Caco-2 (cell line): ENCODE measurements at places on chromosomes 4 and X.

DNA sequence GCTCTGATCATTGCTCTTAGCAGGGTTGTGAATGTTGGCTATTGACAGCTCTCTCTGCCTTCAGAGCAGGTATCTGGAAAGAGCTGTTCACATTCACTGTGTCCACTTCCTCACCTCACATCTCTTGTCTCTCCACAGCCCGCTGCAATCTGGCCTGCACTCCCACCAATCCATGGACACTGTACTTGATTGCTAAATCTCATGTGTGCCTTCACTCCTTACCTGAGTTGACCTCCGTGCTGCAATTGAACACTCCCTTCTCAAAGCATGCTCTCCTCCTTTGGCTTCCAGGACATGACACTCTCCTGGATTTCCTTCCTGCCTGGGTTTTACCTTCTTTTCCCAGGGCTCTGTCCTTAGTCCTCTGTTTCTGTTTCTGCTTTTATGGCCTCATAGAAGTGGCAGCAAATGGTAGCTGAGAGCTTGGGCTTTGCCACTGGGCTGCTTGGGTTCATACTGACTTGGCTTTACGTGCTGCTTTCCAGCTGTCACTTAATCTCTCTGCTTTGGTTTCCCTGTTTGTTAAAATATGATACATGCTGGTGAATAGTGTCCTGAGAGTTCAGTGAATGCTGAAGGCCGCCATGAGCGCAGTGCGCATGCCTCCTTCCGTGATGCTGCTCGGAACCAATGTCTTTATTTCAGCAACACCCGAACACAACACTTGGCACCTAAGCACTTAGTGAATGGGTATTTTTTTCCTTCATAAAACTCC lies 29.5 kb downstream of the DCUN1D4 start:
- H3K4me3 ChIP-seq, result no peak overlapping the region
- H3K36me3 ChIP-seq, result no peaks in the 10 kb centered on the region; the same call in 1 of the 2 replicates
- no peak overlapping the region for H3K27ac ChIP-seq
- no peak for DNase-seq

DNA sequence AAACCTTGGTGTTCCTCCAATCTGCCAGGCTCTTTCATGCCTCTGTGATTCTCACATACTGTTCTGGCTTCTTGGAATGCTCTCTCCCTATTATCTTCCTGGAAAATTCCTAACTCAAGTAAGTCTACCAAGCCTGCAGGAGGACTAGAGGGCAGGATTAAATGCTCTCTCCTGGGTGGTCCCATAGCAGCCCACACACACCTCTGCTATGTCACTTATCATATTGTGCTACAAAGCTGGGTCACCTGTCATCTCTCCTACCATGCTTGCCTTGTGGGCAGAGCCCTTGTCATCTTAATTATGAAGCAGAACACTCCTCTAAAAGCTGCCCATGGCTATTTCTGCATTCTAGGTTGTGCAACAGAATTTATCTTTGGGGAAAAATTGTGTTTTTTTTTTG lies 344.5 kb upstream of the NOCT start:
- no peak overlapping the region for H3K4me3 ChIP-seq
- H3K27ac ChIP-seq, result no peak overlapping the region
- H3K27me3 ChIP-seq, result no peaks in the 10 kb centered on the region
- no peak for DNase-seq

GRCh38 chr4:73732759-73733431 lies 7.5 kb upstream of the CXCL8 start:
- H3K27me3 ChIP-seq, result no peaks in the 10 kb centered on the region
- H3K27ac ChIP-seq, result no peak overlapping the region
- no peak for DNase-seq
- no peak overlapping the region for H3K4me3 ChIP-seq
- H3K36me3 ChIP-seq, result no peaks in the 10 kb centered on the region

DNA sequence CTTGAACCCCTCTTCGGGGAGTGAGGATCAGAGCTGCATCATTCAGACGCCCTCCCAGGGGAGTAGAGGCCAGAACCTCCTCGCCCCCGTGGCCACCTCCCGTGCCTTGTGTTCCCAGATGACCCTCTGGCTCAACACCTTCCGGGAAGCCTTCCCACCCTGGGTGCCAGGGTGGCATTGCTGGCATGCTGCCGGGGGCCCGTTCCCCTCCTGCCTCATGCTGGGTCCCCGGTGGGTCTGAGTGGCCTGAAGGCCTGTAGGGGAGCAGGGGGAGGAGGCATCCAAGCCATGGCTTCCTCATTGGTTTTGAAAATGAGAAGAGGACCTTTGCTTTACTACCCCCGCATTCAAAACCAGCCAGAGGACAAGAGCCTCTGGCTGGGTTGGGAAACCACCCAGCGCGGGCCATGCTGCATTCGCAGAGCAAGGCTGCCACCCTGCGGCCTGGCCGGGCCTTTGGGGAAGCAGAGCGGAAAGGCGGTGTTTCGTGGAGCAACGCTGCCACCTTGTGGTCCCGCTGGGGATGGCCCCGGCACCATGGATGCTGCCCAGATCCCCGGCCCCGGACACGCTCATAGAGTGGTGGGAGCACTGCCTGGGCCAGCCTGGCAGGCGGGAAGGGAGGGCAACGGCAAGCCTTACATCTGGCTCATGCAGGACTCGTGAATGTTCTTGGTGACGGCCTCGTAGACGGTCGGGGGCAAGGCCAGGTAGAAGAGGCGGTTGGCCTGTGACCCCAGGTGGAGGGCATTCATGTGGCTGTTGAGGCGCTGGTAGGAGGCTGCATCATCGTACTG lies 11.9 kb downstream of the G6PD start:
- H3K36me3 ChIP-seq, result peaks cover 5% of the 10 kb centered on the region; the same call in 1 of the 2 replicates
- H3K4me1 ChIP-seq, result peaks cover 5% of the 10 kb centered on the region; the same call in 1 of the 2 replicates
- H3K4me3 ChIP-seq, result no peak overlapping the region
- DNase-seq, result peak; percentile 87

- no peak for DNase-seq
- H3K4me1 ChIP-seq, result no peaks in the 10 kb centered on the region
- H3K27me3 ChIP-seq, result no peaks in the 10 kb centered on the region
- H3K36me3 ChIP-seq, result no peaks in the 10 kb centered on the region
- no peak overlapping the region for H3K4me3 ChIP-seq
Observed at GRCh38 chrX:109958266-109958665, 44.6 kb upstream of the TMEM164 start.

- H3K27ac ChIP-seq, result no peak overlapping the region
- no peaks in the 10 kb centered on the region for H3K27me3 ChIP-seq
- no peak for DNase-seq
- H3K36me3 ChIP-seq, result no peaks in the 10 kb centered on the region
- no peaks in the 10 kb centered on the region for H3K4me1 ChIP-seq
- H3K4me3 ChIP-seq, result no peak overlapping the region
Observed at GRCh38 chr4:48654015-48654664, 125.9 kb downstream of the FRYL start.

- H3K4me1 ChIP-seq, result no peaks in the 10 kb centered on the region
- no peak overlapping the region for H3K4me3 ChIP-seq
- no peaks in the 10 kb centered on the region for H3K27me3 ChIP-seq
Observed at GRCh38 chrX:31287861-31288260, 216.0 kb upstream of the FTHL17 start.

GRCh38 chr4:22473268-22473667 lies 42.6 kb downstream of the ADGRA3 start:
- H3K4me1 ChIP-seq, result peaks cover 43% of the 10 kb centered on the region
- no peak overlapping the region for H3K4me3 ChIP-seq
- H3K27ac ChIP-seq, result no peak overlapping the region
- H3K27me3 ChIP-seq, result no peaks in the 10 kb centered on the region
- no peak for DNase-seq

DNA sequence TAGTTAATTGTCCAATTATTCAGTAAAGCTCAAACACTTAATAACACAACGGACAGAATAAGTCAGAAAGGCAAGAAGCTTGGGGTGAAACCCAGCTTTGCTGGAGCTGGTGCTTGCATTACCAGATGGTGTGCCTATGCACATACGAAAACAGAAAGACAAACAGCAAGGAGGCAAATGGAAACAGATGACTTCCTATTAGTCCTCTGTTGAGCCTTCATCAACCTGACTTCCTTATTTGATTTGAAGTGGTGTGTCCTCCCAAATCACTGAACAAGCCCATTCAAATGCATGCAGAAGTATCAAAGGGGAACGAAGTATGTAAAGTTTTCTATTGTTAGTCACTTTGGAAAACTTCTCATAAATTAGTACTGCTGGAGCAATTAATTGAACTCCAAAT lies 166.2 kb downstream of the ATP10D start:
- no peaks in the 10 kb centered on the region for H3K36me3 ChIP-seq
- no peak overlapping the region for H3K27ac ChIP-seq
- DNase-seq, result no peak
- no peaks in the 10 kb centered on the region for H3K27me3 ChIP-seq
- no peaks in the 10 kb centered on the region for H3K4me1 ChIP-seq
- H3K4me3 ChIP-seq, result no peak overlapping the region

GRCh38 chr4:28682847-28683246 lies 1822.2 kb downstream of the STIM2 start:
- H3K27ac ChIP-seq, result no peak overlapping the region
- H3K36me3 ChIP-seq, result no peaks in the 10 kb centered on the region
- H3K27me3 ChIP-seq, result no peaks in the 10 kb centered on the region
- H3K4me3 ChIP-seq, result no peak overlapping the region
- no peak for DNase-seq

DNA sequence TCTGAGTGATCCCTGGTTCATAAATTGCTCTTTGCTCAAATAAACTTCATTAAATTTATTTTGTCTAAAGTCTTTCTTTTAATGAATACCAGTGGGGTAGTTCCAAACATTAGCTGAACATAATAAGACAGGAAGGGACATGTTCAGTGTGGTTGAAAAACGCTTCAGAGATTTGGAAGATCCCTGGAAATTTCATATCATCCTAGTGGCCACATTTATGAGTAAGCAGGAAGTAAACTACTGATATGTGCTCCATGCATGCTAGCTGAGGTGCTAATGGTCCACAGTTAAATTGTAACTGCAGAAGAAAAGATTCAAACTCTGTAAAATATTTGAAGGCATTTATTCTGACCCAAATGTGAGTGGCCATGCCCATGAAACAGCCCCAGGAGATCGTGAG lies 1328.7 kb downstream of the ADGRL3 start:
- DNase-seq, result no peak
- H3K4me1 ChIP-seq, result no peaks in the 10 kb centered on the region
- H3K36me3 ChIP-seq, result no peaks in the 10 kb centered on the region
- H3K27me3 ChIP-seq, result no peaks in the 10 kb centered on the region
- H3K27ac ChIP-seq, result no peak overlapping the region

GRCh38 chr4:71257761-71258160 lies 81.1 kb upstream of the SLC4A4 start:
- H3K27ac ChIP-seq, result no peak overlapping the region
- no peaks in the 10 kb centered on the region for H3K4me1 ChIP-seq
- no peak for DNase-seq
